Calu3 (cell line): ENCODE measurements at places on chromosomes 5 and 9. TPM values are rescaled to one million over a fixed set of nuclear protein-coding genes. Genes with fewer than 3 reads are reported as not detected.

GRCh38 chr9:89462199-89462598 is 35.7 kb downstream of the SEMA4D start:
- no peak for DNase-seq

The LRRC8A gene
- 28.7 and 29.9 TPM in 2 replicates for total RNA-seq

The ASPN gene
- not detected in 2 replicates for total RNA-seq

The SLC25A48 gene
- total RNA-seq: not detected in 2 replicates

The PRRX2 gene
- total RNA-seq: not detected in 2 replicates

The KIAA1191 gene
- 75.8 and 79.0 TPM in 2 replicates for total RNA-seq
